ENCODE measurements at places on chromosomes 1 and 21.

GRCh38 chr1:212774584-212774983, 17.0 kb downstream of the NSL1 start:
- no peak for DNase-seq

DNA sequence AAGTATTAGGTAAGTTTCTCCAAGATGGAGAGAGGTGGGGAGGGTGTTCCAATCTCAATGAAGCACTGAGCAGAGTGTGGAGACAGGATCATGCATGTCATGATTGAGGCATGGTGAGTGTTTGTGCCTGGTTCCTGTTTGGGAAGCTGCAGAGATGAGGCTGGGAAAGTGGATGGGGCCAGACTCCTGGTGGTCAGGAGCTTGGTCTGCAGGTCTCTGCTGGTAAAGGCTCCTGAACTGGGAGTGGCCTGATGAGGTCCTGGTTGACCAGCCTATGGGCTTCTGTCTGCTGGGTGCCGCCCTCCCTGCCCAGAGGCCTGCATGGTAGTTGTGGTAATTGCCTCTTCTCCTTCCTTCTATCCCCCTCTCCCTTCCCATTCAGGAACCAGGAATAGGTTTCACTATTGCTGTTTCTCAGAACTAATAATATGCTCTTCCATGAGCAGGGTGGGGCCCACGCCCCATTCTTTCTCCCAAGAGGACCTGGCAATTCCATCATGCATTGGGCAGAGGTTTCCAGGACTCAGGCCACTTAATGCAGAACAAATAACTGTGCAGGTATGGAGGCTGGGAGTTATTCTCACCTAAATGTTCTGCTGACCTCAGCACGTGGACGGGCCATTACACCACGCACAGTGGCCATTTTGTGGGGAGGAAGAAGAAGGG, 24.5 kb downstream of the PROK1 start:
- DNase-seq: no peak

- no peak for DNase-seq
These were observed 20.0 kb upstream of the MAPKAPK2 start for GRCh38 chr1:206664740-206665139.

DNA sequence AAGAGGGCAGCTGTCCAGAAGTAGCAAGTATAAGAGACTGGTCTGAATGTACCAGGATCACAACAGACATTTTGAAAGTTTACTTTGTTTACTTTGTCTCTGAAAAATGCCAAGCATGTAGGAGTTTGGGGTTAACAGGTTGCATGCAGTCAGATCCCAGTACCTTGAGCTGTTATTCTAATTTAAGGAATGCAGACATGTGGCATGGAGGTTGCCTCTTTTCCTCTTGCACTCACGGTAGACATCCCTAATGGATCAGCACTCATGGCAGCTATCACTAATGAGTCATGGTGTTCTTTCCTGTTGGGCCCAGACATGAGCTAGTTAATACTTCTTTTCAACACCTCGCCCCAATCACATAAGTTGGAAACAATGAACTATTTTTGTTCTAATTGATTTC, 67.3 kb downstream of the GADD45A start:
- DNase-seq: no peak

- DNase-seq: no peak
These were observed 13.3 kb downstream of the TGFBR3 start for GRCh38 chr1:91872559-91873081.

- DNase-seq: no peak
These were observed 554 bp upstream of the SLC39A1 start for GRCh38 chr1:153963850-153964331.

GRCh38 chr1:17587693-17588047, 48.2 kb downstream of the ARHGEF10L start:
- no peak for DNase-seq

GRCh38 chr1:89616844-89617627, 15.9 kb upstream of the LRRC8C start:
- no peak for DNase-seq

GRCh38 chr21:42581336-42581992, 67.8 kb downstream of the SLC37A1 start:
- DNase-seq: no peak
